ENCODE measurements at places on chromosomes 5 and 9. TPM values are rescaled to one million over a fixed set of nuclear protein-coding genes. Genes with fewer than 3 reads are reported as not detected.

- no peak for DNase-seq
Measured at GRCh38 chr5:82072138-82072537, 100.3 kb downstream of the ATG10 start.

DNA sequence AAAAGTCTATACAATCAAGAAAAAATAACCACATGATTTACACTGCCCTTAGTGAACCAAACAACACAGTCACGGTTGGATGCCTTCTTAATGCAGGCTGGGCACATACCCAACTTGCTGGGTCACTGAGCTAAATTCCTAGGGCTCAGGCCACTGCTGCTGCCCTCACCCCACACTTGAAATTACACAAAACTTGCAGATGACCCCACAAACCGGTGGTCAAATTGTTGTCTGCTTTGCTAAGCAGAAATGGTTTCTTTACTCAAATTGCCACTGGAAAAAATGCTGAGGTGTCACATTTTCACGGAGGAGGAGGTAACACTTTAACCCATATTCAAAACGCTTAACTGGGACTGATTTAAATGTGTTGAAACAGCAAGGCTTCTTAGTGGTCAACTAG lies 62.4 kb downstream of the HMHB1 start:
- DNase-seq, result peak; percentile 34

DNA sequence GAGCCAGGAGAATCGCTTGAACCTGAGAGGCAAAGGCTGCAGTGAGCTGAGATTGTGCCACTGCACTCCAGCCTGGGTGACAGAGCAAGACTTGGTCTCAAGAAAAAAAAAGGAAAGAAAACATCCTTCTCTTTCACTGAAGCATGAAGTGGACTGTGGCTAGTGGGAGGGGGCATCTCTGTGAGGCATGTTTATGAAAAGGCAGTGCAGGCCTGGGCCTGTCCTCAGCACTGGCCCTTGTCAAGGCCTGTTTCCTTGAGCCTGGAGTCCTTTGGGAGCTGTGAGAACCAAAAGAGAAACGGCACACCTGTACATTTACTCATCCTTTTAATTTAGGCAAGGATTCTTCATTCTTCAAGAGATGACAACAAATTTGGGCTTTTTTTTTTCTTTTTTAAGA lies 18.3 kb upstream of the FUBP3 start:
- DNase-seq, result no peak

- DNase-seq, result no peak
Measured at GRCh38 chr5:33901156-33901555, 9.4 kb upstream of the ADAMTS12 start.

GRCh38 chr9:99579964-99580363 lies 241.7 kb upstream of the NR4A3 start:
- DNase-seq, result no peak

DNA sequence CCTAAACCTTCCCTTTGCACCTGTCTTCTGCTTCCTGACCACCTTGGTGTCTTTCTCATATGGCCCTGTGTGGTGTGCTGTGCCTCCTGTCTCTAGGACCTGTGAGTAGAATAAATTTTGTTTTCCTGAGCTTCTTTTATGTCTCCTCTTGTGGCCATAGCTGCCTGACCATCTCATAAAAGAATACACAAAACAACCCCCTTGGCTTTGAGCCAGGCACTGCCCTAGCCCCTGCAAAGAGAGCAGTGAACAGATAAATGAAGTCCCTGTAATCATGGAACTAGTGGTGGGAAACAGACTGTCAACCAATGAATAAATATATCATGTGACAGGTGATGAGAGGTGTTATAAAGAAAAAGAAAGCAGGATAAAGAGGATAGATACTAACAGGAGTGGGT lies 485.1 kb downstream of the CSNK1G3 start:
- no peak for DNase-seq

DNA sequence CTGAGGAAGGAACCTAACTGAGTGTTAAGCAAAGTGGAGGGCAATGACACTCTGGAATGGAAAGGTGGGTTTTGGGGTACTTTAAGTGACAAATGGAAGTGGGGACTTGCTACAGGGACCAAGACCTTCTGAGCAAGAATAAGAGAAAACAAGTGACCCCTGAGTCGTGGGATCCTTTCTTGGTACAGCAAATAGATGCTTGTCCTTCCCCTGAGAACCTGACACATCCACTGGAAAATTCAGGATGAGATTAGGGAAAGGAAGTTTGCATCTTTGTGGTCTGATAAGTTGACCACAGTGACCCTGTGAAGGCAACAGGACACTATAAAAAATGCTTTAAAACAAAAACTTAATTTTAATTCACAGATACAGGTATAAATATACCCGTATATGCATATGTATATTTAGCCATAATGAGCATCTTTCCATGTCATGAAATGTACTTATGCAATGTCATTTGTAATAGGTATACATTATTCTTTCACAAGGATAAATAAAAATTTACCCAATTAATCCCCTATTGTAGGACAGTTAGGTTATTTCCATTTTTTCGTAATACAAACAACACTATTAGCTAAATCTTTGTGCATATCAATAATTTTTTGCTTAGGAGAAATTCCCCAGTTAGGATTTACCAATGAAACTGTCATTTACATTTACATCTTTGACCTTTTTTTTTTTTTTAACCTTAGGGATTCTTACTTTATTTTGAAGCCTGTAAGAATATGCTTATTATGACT lies 2.0 kb upstream of the IRF1 start:
- peak; percentile 25 for DNase-seq

DNA sequence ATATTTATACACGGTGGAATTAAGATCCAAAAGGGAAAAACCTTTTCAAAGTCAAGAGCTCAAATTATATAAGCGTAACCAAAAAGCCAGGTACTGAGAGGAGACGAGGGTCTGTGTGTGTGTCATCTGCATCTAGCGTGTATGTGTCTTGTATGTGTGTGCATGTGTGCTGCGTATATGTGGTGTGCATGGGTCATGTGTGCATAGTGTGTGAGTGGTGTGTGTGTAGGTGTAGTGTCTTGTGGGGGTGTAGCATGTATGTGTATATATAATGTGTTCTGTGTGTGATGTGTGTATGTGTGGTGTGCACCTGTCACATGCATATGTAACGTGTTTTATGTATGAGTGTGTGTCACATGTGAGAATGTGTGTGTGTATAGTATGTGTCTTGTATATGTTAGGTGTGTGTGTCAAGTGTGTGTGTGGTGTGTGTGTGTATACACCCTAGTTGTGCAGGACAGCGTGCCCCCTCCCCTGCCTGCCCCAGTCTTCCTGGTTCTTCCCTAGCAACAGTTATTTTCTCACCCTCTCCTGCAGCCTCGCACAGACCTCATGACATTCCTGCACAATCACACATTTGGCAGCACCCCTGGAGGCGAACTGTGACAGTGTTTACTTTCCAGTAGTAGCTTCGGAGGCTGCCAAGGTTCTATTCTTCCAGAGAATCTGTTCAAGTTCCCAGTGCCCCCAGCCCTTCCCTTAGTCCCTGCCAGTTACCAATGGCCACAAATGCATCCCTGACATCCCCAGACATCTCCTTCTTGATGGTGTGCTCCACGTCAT lies 27.1 kb upstream of the TNIP1 start:
- DNase-seq, result peak; percentile 48

DNA sequence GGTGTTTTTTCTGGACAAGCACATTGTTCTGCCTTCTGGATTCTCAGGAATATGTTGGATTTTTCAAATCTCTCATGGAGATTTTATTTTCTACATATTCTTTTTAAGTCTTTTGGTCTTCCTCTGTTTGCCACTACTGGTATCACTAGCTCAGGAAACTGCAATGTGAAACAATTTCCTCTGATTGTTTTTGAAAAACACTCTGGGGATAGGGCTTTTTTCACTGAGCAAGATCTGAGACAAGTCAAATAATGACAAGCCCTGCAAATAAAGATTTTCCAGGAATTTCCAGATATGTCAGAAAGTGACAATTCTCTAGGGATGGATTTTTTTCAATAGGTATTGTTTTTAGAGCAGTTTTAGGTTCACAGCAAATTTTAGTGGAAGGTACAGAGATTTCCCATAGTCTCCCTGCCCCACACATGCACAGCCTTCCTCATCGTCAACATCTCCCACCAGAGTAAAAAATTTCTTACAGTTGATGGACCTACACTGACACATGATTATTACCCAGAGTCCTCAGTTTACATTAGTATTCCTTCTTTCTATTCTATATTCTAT lies 86.9 kb upstream of the TMEM161B start:
- no peak for DNase-seq

- peak; percentile 66 for DNase-seq
Measured at GRCh38 chr5:23269981-23270380, 237.4 kb upstream of the PRDM9 start.

- DNase-seq, result no peak
Measured at GRCh38 chr9:119409552-119409951, 40.3 kb upstream of the BRINP1 start.

GRCh38 chr5:116947691-116948528 lies 373.3 kb upstream of the SEMA6A start:
- DNase-seq, result peak; percentile 6

- no peak for DNase-seq
Measured at GRCh38 chr5:62263401-62263800, 42.6 kb upstream of the KIF2A start.

DNA sequence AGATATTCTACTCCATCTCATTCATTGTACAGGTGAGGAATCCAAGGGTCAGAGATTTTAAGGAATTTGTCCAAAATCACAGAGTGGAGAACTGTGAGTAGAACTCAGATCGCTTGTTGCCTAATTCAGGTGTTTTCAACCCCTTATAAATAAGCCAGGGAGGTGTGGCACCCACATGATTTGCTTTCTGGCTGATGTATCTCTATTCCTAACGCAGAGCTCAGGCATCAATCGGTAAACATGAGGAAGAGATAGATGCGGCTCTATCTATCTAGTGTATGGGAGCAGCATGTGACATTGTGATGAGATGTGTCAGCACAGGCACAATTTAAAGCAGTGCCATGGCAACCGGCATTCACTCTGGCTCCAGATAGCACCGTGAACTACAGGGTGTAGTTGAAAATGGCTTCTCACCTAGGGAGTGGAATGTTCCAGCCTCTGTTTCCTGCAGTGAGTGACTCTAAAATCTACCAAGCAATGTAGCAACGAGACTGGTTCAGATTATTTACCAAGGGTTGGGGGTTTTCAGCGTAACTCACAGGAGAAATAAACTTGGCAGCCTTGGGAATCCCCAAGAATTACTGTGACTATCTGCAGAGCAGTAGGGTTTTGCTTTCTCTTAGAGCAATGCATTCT lies 53.4 kb upstream of the SUB1 start:
- DNase-seq, result peak; percentile 43

DNA sequence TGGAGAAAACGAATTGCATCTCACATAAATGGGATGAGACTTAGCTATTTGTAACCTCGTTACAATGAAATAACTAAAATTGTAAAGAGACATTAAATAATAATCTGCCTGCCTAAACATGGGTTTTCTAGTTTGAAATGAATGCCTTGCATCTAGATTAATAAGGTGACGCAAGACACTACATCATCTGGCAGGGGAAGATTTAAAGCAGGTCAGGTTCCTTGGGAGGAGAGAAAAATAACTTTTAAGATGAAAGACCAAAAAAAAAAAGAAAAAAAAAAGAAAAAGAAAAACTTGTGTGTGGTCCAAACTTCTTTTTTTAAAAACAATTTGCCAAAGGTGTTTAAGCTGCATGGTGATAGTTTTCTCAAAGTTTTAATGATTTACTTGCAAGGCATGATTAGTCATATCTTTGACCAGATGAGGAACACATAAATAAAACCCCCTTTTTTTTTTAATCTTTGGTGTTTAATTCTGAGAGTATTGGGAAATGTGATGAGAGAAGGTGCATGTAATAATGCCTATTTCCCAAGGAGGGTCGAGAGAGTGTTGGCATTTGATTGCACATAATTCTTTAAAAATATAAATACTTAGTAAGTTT lies 122.9 kb upstream of the ADAMTSL1 start:
- no peak for DNase-seq

GRCh38 chr5:132272311-132273210 lies 15.1 kb downstream of the PDLIM4 start:
- peak; percentile 49 for DNase-seq

DNA sequence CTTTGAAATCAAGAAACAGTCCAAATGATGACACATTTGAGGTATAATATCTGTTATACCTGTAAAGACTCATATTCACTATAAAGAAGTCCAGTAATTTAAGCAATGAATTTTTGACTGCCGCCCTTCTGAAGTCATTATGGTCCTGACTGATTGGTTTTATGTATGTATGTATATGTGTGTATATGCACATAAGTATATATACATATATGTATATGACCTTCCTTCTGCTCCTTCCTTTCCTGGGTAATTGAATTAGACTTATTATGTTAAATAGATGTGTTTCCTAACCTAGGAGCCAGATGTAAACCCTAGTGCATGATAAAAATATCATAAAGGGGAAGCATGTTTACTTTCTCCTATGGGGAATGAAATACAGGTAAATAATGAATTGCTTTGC lies 343.1 kb upstream of the BRINP1 start:
- DNase-seq, result no peak

GRCh38 chr9:33480976-33481375 lies 7.3 kb upstream of the NOL6 start:
- DNase-seq, result no peak

- no peak for DNase-seq
Measured at GRCh38 chr5:74407701-74408100, 232.8 kb downstream of the ENC1 start.

GRCh38 chr5:172744123-172745104 lies 26.6 kb downstream of the DUSP1 start:
- DNase-seq, result no peak

- DNase-seq, result peak; percentile 49
Measured at GRCh38 chr5:219460-219863, 1.3 kb downstream of the SDHA start.

GRCh38 chr5:90909101-90909503 lies 350.5 kb downstream of the ADGRV1 start:
- peak; percentile 28 for DNase-seq

DNA sequence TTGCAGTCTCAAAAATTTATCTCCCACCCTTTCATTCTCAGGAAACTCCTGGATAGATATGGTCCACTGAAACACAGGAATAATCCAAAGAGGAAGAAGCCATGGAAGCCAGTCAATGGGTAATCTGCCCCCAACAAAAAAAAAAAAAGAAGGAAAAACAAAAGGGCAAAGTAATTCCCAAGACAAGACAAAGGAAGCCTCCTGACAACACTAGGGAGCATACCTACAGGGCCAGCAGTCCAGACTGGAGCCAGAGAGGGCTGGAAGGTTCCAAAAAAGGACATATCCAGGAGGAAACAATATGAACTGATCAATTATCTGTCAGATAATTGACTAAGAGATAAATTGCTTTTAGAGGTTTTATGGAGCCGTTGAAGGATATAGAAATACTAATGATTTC lies 12.9 kb downstream of the FNIP1 start:
- DNase-seq, result no peak

CMYA5 gene
- 4.1 TPM for total RNA-seq

FCN2 gene
- total RNA-seq, result not detected

STK32A gene
- total RNA-seq, result 2.8 TPM

ANKRD34B gene
- total RNA-seq, result not detected

SYNPO gene
- 6.6 TPM for total RNA-seq

PCDHGA9 gene
- 4.8 TPM for total RNA-seq

CERCAM gene
- total RNA-seq, result 64.2 TPM

FOXD4L4 gene
- 0.26 TPM for total RNA-seq

C5orf58 gene
- not detected for total RNA-seq

PPP2R2B gene
- 1.5 TPM for total RNA-seq

KIF4B gene
- under 0.01 TPM for total RNA-seq

Measured in fibroblast of lung (primary cell).